ENCODE measurements at places on chromosomes 11 and 22.

- no peak for DNase-seq
Measured at GRCh38 chr11:101446238-101446637, 137.6 kb downstream of the TRPC6 start.

GRCh38 chr22:45617948-45618347, 53.7 kb upstream of the ATXN10 start:
- DNase-seq = no peak

DNA sequence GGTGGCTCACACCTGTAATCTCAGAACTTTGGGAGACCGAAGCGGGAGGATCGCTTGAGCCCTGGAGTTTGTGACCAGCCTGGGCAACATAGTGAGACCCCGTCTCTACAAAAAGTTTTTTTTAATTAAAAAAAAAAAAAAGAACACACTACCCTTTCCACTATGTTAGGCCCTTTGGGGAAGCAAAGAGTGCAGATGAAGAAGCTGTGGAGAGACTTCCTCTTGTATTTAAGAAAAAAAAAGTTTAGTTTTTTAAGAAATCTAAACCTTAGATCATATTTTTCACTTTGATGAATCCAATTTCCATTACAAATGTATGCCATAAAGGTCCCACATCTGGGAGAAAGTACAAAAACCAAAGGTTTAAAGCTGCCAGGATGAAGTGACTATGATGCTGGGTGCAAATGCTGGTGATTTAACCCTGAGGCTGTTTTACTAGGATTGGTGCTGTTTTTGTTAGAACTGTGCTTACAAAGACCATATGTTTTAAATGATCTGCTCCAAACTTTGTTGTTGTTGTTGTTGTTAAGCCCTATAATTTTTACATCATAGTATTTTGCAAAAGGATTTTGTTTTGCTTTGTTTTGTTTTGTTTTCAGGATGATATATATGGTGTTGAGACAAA, 28.9 kb upstream of the ACER3 start:
- no peak for DNase-seq

- DNase-seq = no peak
Measured at GRCh38 chr11:47711225-47711624, 3.9 kb downstream of the AGBL2 start.

DNA sequence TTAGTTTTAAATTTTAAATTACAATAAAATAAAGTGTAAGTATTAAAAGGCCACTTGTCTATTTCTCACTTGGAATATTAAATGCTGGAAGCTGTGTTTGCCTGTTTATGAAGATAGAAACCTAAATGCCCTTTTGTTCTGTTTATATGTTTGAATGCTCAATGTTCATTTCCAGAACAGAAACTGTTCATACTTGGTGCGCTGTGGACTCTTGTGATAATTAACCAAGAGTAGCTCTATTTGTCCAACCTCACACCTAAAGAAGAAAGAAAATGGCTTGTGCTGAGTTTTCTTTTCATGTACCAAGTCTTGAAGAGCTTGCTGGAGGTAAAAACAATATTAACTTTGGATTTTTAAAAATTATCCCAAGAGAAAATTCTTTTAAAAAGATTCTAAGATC, 5.7 kb downstream of the C11orf54 start:
- no peak for DNase-seq

- no peak for DNase-seq
Measured at GRCh38 chr11:118430956-118431355, 5.3 kb upstream of the KMT2A start.

GRCh38 chr11:293852-294661, 5.1 kb downstream of the PGGHG start:
- no peak for DNase-seq

GRCh38 chr11:79422866-79423265, 18.0 kb downstream of the TENM4 start:
- DNase-seq = no peak

GRCh38 chr11:67002297-67002913, 20.5 kb upstream of the SYT12 start:
- no peak for DNase-seq

GRCh38 chr22:19832476-19833108, 22.1 kb downstream of the GNB1L start:
- no peak for DNase-seq

DNA sequence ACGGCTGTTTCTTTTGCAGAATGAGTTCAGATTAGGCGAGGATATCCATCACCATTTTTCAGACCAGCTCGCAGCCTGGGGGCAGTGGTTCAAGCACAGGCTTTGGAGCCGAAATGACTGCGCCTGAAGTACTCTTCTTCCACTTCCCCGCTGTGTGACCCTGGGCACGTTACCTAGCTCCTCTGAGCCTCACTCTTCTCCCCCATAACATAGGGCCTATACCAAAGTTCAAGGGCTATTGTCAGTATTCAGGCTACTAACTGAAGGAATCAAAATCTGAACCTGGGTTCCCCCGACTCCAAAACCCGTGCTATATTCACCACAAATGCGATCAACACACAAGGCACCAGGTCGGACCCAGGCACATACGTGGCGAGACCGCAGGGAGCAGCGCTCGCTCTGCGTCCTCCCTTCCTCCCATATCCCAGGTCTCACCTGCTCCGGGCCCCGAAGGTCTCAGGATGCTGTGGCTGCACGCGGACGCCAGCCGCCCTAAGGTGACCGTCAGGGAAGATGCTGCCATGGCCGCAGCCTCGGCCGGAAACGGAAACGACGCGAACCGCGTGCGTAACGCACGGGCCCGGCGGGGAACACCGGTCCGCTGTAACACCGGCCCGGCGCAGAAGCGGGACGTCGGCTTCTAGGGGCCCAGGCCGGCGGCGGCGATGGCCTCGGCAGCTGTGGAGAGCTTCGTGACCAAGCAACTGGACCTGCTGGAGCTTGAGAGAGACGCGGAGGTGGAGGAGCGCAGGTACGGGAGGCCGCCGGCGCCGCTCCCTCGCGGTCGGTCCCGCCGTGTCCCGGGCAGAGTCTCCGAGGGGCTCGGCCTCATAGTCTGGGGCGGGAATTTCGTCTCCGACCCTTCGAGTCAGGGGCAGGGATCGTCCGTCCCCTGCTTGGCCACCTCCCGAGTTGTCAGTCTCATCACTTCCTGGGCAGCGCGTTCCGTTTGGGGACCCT, at the start of the genes IGHMBP2 and MRPL21:
TSS of gene IGHMBP2 (plus strand) at position 604 of the 960 bp plus-strand sequence. CDS start at position 666, 62 bp downstream.
TSS of gene MRPL21 (minus strand) at position 545 of the 960 bp plus-strand sequence. CDS start at position 523, 22 bp downstream.
- no peak for DNase-seq

DNA sequence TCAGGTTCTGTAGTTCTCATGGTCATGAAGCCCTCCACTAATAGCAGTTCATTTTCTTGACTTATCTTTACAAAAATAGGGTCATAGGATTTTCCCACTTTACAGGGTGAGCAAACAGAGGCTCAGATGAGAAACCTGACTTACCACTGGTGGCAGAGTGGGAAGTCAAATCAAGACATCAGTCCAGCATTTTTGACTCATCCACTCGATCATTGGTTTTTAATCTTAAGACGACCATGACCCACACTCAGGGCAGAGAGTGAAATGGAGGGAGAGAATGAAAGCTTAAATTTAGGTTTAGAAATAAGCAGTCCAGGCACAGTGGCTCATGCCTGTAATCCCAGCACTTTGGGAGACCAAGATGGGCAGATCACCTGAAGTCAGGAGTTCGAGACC, 42.1 kb downstream of the RTL6 start:
- DNase-seq = no peak

Measured in keratinocyte (primary cell).